ENCODE measurements at places on chromosomes 6 and 20.

GRCh38 chr6:89910902-89911240 is 16.6 kb downstream of the GJA10 start:
- DNase-seq, result no peak

DNA sequence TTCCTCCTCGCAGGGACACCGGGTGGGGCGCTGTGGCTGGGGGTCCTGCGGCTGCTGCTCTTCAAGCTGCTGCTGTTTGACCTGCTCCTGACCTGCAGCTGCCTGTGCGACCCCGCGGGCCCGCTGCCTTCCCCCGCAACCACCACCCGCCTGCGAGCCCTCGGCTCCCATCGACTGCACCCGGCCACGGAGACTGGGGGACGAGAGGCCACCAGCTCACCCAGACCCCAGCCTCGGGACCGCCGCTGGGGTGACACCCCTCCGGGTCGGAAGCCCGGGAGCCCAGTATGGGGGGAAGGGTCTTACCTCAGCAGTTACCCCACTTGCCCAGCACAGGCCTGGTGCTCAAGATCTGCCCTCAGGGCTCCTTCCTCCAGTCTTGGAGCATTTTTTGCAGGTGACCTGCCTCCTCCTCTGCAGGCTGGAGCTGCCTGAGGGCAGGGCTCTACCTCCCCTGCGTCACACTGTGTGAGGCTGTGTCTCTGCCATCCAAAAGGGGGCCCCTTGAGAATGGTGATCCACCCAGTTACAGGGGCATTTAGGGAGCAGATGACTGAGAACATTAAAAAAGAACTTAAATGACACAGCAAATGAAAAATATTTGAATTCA is 3.9 kb upstream of the CNPY3 start:
- DNase-seq, result no peak

GRCh38 chr6:37024656-37025337 is 19.3 kb downstream of the FGD2 start:
- DNase-seq, result no peak

DNA sequence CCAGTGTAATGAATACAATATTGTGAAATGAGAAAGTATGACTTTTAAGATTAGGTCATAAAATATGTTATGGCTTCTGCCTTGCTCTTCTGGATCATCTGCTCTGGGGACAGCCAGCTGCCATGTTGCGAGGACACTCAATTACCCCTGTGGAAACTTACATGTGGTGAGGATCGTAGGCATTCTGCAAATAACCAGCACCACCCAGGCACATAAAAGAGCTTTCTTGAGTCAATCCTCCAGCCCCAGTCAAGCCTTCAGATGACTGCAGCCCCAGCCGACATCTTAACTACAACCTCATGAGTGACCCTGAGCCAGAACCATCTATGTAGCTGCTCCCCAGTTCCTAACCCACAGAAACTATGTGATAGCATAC is 4.5 kb upstream of the RBCK1 start:
- no peak for DNase-seq

- DNase-seq, result no peak
These were observed 135.3 kb upstream of the BEND6 start for GRCh38 chr6:56819604-56820003.

GRCh38 chr6:121274666-121275295 is 59.5 kb downstream of the TBC1D32 start:
- no peak for DNase-seq

GRCh38 chr6:30151580-30151979 is 9.4 kb downstream of the TRIM10 start:
- DNase-seq, result no peak

DNA sequence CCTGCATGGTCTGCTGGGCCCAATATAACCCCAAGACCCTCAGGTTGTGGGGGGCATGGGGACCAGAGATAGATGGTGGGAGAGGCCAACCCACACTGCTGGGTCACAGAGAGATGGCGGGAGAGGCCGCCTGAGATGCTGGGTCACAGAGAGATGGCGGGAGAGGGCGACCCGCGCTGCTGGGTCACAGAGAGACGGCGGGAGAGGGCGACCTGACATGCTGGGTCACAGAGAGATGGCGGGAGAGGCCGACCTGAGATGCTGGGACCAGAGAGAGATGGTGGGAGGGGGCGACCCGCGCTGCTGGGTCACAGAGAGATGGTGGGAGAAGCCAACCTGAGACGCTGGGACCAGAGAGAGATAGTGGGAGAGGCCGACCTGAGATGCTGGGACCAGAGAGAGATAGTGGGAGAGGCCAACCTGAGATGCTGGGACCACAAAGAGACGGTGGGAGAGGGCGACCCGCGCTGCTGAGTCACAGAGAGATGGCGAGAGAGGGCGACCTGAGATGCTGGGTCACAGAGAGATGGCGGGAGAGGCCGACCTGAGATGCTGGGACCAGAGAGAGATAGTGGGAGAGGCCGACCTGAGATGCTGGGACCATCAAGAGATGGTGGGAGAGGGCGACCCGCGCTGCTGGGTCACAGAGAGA is 133.2 kb downstream of the DLL1 start:
- no peak for DNase-seq

DNA sequence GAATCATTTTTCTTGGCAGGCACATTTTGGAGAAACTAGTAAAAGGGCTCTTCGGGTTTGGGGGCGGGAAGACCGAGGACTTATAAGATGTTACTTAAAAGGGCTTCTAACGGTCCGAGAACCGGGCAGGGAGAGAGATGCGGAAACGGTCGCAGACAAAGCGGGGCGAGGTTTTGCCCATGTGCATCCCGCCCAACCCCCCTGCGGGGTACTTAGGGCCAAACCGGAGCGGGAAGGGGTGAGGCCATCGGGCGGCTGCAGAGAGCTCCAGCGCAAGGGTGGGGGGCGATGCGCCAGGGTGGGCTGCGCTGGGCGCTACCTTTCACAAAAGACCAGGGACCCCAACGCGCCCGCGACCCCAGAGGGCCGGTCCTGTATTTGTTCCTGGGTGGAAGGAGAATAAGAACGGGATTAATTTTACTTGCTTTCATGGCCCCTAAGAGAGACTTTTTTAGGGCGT is 616 bp downstream of the TUBB start:
- DNase-seq, result peak; percentile 21

GRCh38 chr6:2958331-2958711 is 13.0 kb downstream of the SERPINB6 start:
- no peak for DNase-seq

DNA sequence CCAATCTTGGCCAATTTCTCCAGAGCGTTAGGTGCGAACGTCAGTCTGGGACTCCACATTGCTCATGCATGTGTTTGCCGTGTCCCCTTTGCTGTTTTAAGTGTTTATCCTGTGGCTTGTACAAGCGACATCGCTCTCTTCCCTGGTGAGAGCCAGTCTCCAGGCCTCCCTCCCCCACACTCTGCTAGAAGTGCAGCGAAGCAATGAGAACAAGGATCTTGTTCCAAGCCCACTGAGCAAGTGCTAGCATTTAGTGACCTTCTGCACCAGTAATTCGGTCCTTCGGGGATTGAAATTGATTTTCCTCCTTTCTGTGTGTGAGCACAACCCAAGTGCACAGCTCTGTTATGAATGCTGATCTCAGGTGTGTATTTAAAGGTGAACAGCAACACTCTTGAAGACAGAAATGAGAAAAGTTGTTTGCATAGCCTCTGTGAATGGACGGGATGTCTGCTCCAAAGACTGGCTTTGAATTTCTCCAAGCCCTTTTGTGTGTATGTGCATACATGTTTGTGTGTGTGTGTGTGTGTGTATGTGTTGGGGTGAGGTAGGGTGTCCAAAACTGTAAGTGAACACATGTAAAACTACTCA is 29.0 kb downstream of the CD83 start:
- no peak for DNase-seq

DNA sequence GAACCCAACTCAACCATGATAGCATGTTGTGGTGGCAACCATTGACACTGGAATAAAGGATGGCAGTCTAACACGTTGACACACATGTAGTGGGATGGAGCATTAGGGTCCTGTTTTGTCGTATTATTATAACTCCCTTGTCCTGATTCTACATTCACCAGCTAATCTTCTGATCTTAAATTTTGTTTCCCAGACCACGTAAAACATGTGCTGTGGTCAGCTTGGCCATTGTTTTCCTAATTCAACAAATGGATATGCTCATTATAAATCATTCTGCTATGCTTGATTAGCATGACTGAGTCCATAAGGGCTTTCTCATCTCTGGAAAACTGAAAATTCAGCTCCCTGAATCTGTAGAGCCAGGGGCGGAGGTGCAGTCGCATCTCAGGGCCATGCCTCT is 15.0 kb downstream of the MRAP2 start:
- no peak for DNase-seq

GRCh38 chr20:50417484-50418235 is 92.5 kb upstream of the PTPN1 start:
- DNase-seq, result no peak

DNA sequence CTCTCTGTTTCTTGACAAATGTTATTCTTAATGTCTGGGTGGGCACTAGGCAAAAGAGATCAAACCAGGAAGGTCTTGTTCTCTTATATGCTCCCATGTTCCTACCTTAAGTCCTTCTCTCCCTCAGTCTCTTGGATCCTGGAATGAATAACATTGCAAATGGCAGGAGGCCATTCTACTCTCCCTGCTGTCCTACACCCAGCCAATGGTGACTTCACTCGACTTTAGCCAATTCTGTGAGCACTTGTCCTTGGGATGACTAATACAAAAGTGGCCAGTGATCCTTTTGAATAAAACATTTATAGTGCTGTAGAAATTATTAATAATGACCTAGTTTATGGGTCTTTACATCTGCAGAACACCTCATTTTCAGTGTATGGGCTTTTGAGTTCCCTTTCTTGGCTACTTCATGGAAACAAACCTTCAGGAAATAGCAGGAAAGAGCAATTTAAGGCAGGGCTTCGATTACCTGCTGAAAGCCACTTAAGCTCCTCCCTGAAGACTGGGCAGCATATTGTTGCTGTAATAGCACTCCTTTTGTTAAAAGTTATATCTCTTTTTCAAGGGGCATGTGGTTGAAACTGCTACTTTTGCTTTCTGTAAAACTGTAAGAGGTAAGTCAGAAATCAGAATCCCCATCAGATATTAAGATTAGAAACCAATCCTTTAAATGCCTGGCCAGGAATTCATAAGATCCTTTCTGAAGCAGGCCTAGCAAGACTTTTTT is 10.5 kb downstream of the OTOR start:
- DNase-seq, result no peak

GRCh38 chr6:105681061-105681460 is 278.2 kb upstream of the PREP start:
- no peak for DNase-seq

- DNase-seq, result no peak
These were observed 18.7 kb downstream of the PROCR start for GRCh38 chr20:35190556-35190955.

GRCh38 chr20:36074983-36075382 is 79.6 kb upstream of the EPB41L1 start:
- no peak for DNase-seq

GRCh38 chr20:6828794-6829423 is 61.4 kb downstream of the BMP2 start:
- DNase-seq, result no peak

- DNase-seq, result no peak
These were observed 779.7 kb upstream of the MAN1A1 start for GRCh38 chr6:120129228-120129627.

- DNase-seq, result no peak
These were observed 232.0 kb downstream of the IBTK start for GRCh38 chr6:82015526-82015925.

GRCh38 chr20:9025643-9026042 is 43.2 kb upstream of the PLCB4 start:
- no peak for DNase-seq

DNA sequence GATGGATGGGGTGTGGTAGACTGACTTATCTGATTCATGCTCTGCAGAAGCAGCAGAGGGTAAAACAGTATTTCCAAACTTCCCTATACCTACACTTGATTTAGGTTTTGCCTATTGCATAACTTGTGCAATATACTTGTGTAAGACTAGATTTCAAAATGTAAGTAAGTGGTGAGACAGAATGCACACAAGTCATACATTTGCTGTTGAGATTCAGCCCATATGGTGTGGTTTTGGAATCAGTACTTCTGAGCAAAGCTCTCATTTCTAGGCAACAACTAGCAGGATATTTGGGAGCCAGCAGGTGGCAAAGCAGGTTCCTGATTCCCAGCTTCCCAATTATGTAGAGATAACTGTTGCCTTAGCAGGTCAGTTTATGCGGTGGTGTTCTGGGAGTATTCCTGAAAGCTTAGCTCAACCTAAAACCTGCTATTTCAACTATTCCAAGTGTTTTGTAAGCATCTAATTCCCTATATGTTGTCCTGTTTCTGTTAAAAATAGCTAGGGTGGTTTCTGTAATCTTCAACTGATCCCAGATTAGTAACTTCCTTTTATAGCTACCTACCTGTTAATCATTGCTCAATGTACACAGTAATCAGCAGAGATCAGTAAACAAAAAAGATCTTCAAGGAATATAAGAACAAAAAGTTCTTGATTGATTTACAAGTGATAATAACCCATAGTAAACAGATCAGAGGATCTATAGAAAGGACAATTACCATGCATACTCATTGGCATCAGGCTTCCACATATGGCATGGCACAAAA is 8.5 kb upstream of the FABP7 start:
- no peak for DNase-seq

DNA sequence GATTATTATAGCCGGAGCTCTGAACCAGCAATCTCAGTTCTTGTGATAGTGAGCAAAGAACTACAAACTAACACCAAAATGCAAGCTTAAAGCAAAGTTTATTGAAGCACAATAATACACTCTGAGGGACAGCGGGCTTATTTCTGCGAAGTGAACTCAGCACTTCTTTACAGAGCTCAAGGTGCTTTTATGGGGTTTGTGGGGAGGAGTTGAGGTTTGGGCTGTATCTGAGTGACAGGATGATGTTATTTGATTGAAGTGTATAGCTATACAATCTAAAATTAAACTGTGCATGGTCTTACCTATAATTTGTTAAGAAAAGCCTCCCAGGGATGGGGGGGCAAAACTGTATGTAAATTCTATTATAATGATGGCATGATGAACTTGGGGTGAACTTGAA is 1.0 kb upstream of the HFE start:
- DNase-seq, result no peak

DNA sequence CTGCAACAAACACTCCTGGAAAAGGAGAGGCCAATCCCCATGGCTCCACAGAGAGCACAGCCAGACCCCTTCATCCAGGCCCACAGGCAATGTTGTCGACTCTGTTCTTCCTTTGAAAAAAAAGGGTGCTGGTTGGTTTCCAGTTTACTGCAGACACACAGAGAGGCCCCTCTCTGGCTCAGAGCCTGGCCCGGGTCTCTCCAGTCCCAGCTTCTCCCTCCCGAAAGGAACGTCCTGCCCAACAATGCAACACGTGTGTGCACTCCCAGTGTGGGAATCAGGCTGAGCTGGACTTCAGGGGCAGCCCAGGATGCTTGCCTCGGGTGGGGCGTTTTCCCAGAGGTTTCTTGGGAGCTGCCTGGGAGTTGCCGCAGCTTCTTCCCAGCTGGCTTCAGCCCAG is 4.5 kb upstream of the NKAIN4 start:
- no peak for DNase-seq
